ENCODE measurements at places on chromosomes 12 and 14. TPM values are rescaled to one million over a fixed set of nuclear protein-coding genes. Genes with fewer than 3 reads are reported as not detected.

Gene IFNG-AS1
- total RNA-seq, result not detected

DNA sequence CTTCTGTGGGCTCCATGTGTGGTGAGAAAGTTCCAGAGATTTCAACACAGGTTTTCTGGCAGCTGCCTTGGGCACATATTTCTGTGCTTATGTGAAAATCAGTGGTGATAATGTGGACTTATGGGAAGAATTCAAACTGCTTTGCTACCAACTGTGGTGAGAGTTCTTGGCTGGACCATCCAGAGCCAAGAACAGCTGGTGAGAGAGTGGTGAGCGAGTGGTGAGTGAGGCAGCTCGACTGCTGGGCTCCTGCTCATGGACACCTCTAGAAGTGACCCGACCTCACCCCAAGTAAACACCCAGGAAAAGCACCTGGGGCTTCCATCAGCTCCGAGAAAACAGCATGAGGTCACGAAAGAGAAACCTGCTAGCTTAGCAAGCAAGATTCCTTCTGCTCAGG lies 106.4 kb downstream of the PIWIL1 start:
- no peak for DNase-seq

- DNase-seq, result peak; percentile 35
Observed at GRCh38 chr12:57716305-57716704, 22.2 kb downstream of the AGAP2 start.

GRCh38 chr14:80965037-80965436 lies 9.6 kb downstream of the TSHR start:
- no peak for DNase-seq

- no peak for DNase-seq
Observed at GRCh38 chr12:10957741-10958140, 18.7 kb upstream of the TAS2R14 start.

GRCh38 chr14:19828314-19828713 lies 24.7 kb downstream of the OR4N2 start:
- DNase-seq, result no peak

DNA sequence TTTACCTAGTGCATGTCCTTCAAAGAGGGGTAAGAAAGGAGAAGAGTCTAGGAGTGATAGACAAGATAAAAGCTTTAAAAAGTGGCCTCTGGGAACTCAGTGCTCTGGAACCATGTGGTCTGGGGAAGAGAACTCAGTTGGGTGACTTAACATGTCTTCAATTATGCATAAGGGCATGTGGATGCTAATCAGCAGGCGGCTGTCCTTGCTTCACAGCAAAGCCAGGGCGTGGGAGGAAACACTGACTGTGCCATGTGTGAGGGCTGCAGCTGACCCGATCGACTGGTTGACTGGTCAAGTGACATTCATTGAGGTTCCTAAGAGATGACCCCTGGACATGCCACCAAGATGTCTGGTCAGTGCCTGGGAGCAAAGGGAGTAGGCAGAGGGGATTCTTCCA lies 1053.8 kb downstream of the BCL11B start:
- DNase-seq, result no peak

GRCh38 chr12:92987846-92988621 lies 58.9 kb upstream of the EEA1 start:
- DNase-seq, result no peak

Gene NPAS3
- 6.9 TPM for total RNA-seq

DNA sequence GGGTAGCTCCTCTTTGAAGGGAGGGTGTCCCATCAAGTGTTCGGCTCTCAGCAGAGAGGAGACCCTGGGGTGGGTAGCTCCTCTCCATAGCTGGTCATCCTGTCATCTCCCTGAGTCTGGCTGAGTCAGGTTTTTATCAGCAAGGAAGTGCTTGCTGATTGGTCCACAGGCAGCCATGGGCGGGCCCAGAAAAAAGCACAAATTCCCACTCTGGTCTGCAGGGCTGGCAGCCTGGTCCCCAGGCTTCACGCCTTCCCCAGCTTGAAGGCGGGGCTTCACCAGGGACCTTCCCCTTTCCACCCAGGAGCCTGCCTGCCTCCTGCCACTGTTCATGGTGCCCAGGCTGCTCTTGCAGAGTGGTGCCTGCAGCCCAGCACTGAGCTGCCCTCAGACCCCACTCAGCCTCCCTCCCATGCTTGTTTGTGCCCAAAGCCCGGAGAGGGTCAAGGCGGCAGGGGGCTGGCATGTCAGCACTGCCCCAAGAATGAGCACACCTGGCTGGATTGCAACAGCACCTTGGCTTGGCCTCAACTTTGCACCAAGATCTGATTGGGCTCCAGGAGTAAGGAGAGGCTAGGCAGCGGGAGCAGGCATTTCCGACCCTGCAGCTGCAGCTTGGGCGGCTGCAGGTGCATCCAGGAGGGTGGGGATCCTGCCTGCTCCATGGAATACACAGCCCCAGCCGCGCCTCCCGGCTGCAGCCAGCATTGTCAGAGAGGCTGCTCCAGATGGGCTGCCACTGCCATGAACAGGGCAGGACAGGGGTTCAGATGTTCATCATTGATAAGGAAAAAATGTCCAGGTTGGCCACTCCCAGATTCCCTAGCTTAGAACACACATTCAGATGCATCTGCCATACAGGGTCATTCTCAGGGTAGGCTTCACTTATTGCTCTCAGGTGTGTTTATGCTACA lies 22.0 kb upstream of the WDR89 start:
- DNase-seq, result no peak

GRCh38 chr14:51441001-51441400 lies 201.0 kb downstream of the TMX1 start:
- DNase-seq, result no peak

- no peak for DNase-seq
Observed at GRCh38 chr14:59176765-59177164, 11.7 kb upstream of the DAAM1 start.

DNA sequence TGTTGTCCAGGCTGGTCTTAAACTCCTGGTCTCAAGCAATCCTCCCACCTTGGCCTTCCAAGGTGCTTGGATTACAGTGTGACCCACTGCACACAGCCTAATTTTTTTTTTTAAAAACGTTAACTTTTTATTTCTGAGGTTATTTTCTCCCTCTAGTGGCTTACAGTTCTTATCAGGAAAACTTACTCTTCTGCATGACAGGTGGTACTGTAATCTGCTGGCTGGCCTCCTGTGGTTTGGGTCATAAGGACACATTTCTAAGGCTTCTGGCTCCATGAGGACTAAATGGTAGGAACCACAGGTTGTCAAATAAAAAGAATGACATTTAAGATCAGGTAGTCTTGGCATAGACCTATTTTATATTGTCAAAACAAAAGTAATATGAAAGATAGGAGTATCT lies 7.7 kb upstream of the NCKAP1L start:
- DNase-seq, result no peak

GRCh38 chr12:111055181-111055880 lies 135.0 kb upstream of the MYL2 start:
- DNase-seq, result no peak

GRCh38 chr12:63151623-63152320 lies 771 bp upstream of the AVPR1A start:
- peak; percentile 54 for DNase-seq

GRCh38 chr14:63130531-63130930 lies 73.7 kb upstream of the RHOJ start:
- no peak for DNase-seq

Gene KLRC2
- total RNA-seq, result not detected

- no peak for DNase-seq
Observed at GRCh38 chr14:75946785-75947184, 35.0 kb downstream of the TGFB3 start.

DNA sequence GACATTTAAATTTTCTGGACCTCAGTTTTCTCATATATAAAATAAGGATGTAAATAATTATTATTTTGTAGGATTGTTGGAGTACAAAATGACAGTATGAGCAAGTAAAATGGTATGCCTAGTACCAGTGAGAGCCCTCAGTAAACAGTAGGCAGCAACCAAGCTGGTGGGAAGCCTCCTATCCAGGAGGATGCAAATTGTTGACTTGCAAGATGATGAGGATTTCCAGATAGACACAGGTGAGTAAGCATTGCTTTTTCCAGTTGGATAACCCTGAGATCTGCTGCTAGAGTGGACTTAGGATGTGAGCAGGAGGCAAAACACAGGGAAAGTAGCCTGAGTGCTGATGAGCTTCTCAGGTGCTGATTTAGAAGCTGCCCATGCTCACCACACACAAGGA lies 28.2 kb upstream of the AMIGO2 start:
- no peak for DNase-seq

GRCh38 chr12:2018391-2018790 lies 14.1 kb upstream of the DCP1B start:
- no peak for DNase-seq

Gene ACTN1
- 166 TPM for total RNA-seq

All from mesothelial cell of epicardium (in vitro differentiated cells).